Posterior cingulate gyrus (tissue), 11 donors: ENCODE measurements at places on chromosomes 7 and 10.

- peak; percentile 20 for DNase-seq
Measured at GRCh38 chr10:110141871-110142635, 65.4 kb upstream of the MXI1 start.

- peak; percentile 3 for DNase-seq
Measured at GRCh38 chr7:1940863-1941262, 270.8 kb downstream of the ELFN1 start.

GRCh38 chr10:126197036-126197543, 191.2 kb downstream of the ADAM12 start:
- DNase-seq = no peak

- DNase-seq = no peak
Measured at GRCh38 chr7:49718760-49719159, 54.7 kb upstream of the VWC2 start.

DNA sequence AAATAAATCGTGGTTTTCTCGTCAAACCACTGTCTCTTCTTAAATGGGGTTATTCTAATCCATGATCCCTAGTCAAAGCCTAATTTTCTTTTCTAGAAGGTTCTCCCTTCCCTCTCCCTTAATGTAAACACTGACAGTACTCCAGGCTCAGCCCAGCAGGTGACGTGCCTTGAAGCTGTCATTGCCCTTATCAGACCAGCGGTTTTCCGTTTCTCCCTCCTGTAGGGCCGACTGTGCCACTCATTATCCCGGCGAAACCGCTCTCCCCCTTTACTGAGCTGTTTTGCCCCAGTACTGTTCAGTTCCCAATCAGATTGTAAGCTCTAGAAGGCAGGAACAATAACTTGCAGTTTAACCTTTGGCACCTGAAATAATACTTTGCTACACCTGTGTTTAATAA, 153.5 kb upstream of the RHEB start:
- DNase-seq = no peak

- no peak for DNase-seq
Measured at GRCh38 chr10:36281831-36282331, 639.8 kb upstream of the FZD8 start.

GRCh38 chr10:47401210-47401609, 17.1 kb upstream of the ZNF488 start:
- DNase-seq = no peak

DNA sequence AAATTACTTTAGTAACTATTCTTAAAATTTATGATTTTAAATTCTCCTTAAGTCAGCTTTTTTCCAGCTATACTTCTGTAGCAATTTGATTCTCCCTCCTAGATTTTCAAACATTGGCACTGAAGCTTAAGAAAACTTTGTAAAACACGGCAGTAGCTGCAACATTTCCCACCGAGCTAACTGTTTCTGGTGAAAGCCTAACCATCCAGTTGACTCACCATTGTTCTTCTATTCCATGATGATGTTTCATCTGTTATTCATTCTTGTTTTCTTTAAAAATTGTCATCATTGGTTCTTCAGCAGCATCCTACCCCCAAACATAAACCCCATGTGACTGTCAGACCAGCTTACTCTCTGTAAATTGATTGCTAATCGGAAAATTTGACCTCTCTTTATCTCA, 312.3 kb downstream of the DGKB start:
- no peak for DNase-seq

DNA sequence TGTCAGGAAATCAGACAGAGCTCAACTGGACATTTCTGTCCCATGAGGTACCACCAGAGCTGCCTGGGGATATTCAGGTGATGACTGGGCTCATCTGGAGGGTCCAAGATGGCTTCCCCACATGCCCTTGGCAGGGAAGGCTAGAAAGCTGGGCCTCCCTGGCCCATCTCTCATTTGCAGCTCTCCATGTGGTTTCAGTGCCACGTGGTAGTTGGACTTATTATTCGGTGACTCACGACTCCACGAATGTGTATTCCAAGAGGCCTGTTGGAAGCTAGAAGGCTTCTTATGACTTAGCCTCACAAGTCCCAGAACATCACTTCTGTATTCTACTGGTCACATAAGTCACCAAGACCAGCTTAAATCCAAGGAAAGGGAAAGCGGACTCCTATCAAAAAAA, 22.8 kb downstream of the NSMCE4A start:
- DNase-seq = no peak

- no peak for DNase-seq
Measured at GRCh38 chr10:89505640-89506275, 29.6 kb downstream of the SLC16A12 start.

DNA sequence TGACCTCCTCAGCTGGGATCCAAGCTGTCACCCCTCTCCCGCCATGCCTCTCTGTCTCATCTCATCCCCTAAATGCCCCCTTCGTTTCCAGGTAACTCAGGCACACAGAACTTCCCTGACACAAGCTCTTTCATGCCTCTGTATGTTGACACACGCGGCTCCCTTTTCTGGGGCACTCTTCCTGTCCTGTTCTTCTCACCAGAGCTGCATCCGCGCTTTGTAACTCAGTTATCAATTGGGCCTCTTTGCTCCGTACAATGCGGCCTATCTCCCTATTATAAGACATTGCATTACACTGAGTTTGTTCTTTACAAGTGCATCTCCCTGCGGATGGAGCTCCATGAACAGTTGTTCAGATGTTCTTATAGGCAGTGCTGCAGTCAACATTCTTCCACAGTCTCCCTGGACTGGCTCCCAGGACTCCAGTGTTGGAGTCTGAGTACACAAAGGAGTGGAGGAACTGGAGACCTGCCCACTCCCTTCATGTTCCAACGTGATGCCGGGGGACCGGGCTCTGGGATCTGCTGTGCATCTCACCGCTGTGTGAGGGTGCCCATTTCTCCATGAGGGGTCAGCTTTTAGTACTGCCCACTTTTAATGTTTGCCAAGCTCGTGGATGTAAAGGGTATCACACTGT, 56.9 kb upstream of the TNS3 start:
- peak; percentile 56 for DNase-seq

GRCh38 chr10:110376767-110377160, 72.0 kb upstream of the SMNDC1 start:
- DNase-seq = no peak

DNA sequence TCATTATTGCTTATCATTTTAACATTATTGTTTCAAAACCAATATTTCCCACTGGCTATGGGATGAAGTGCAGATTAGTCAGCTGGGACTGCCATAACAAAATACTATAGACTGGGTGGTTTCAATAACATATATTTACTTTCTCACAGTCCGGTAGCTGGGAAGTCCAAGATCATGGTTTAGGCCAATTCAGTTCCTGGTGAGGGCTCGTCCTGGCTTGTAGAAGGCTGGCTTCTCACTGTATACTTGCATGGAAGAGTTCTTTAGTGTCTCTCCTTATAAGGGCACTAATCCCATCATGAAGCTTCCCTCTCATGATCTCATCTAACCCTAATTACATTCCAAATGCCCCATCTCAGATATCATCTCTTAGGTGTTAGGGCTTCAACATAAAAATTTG, 101.3 kb downstream of the CHRM2 start:
- no peak for DNase-seq

GRCh38 chr7:33832271-33832721, 73.0 kb upstream of the BMPER start:
- no peak for DNase-seq

DNA sequence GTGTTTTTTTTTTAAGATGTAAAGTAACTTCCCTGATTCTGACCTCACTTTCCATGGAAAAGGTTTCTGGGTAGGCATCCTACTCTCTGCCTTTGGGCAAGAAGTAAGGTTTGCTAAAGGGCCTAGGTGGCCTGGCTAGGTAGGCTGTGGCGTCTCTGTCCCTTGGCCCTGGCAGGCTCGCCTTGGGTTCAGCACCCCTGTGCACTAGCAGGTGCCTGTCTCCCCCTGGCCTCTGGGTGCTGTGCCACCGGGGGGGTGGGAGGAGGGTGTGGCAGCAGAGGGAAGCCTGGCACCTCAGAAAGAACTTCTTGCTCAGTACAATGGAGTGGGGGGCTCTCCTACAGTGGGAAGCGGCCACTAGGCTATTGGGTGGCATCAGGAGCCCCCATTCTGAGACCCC, 14.0 kb downstream of the TECPR1 start:
- DNase-seq = no peak

DNA sequence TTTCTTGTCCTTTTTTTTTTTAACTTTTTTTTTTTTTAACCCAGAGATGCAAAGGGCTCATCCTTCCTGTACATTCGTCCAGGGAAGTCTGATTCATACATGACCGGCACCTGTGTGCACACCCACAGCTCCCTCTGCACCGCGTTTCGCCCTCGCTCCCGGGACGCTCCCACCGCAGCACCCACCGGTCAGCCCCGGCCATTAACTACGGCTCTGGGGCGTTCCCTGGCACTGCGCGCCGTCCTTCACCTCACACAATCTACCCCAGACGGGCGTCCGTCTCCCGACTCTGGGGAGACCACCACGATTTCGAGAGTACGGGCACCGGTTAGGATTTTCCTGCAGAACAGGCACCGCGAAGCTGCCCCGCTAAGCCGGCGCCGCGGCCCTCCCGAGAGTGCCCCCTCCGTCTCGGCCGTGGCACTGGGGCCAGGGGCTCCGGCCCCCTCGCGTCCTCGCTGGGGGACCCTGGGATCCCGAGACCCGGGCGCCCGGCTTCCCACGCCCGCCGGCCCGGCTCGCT, 452 bp downstream of the ATE1 start:
- peak; percentile 92 for DNase-seq

GRCh38 chr10:74081192-74081803, 69.3 kb downstream of the AP3M1 start:
- DNase-seq = peak; percentile 45

- DNase-seq = no peak
Measured at GRCh38 chr10:112279433-112279832, 3.8 kb upstream of the TECTB start.

DNA sequence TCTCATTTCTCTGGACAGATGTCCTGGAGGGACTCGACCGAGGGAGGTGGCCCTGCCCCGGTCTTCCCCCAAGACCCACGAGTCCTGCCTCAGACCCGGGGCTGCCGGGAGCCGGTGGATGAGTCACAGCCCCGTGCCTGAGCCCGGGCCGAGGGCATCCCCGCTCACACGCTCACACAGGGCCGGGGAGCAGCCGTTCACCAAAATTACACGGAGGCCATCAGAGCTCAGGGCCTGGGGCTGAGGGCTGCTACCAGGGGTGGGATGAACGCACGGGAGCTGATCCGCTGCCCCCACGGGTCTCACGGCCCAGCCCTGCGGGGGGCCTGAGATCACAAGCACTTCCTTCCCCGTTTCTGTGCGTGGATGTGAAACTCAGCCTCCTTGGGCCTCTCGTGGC, 17.5 kb downstream of the FAM20C start:
- no peak for DNase-seq

GRCh38 chr10:35834877-35835494, 192.9 kb upstream of the FZD8 start:
- DNase-seq = no peak

GRCh38 chr7:5266191-5267028, 16.3 kb upstream of the SLC29A4 start:
- peak; percentile 87 for DNase-seq

- DNase-seq = no peak
Measured at GRCh38 chr10:78800535-78801320, 268.0 kb upstream of the ZMIZ1 start.

DNA sequence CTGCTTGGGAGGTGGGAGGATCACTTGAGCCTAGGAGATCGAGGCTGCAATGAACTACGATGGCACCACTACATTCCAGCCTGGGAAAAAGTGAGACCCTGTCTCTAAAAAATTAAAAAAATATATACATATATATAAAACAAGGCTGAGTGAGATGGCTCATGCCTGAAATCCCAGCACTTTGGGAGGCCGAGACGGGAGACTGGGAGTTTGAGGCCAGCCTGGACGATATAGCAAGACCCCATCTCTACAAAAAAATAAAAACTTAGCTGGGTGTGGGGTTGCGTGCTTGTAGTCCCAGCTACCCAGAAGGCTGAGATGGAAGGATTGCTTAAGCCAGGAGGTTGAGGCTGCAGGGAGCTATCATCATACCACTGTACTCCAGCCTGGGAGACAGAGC, 87.6 kb downstream of the CARD11 start:
- no peak for DNase-seq

- no peak for DNase-seq
Measured at GRCh38 chr7:44491229-44491628, 771 bp upstream of the NUDCD3 start.

DNA sequence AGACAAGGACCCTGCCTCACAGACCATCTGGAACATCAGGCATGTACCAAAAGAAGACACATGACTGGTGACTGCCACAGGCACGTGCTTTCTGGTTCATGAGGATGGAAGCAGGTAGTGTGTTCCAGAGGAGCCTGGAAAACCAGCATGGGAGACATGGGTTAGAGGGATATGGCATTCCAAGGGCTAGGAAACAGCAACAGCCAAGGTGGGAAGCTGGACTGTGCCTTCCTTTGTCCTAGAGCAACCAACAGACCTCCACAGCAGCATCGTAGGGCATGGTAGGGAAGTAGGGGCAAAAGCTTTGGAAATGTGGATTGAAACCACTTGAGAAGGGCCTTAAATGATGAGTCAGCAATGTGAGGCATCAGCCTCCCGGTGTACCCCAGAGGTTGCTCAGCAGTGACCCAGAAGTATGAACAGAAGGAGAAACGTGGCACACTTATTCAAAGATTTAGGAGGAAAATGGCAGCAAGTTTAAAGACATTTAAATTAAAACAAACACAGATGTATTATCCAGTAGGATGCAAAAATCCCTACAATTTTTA, 51.0 kb downstream of the PRLHR start:
- DNase-seq = no peak

DNA sequence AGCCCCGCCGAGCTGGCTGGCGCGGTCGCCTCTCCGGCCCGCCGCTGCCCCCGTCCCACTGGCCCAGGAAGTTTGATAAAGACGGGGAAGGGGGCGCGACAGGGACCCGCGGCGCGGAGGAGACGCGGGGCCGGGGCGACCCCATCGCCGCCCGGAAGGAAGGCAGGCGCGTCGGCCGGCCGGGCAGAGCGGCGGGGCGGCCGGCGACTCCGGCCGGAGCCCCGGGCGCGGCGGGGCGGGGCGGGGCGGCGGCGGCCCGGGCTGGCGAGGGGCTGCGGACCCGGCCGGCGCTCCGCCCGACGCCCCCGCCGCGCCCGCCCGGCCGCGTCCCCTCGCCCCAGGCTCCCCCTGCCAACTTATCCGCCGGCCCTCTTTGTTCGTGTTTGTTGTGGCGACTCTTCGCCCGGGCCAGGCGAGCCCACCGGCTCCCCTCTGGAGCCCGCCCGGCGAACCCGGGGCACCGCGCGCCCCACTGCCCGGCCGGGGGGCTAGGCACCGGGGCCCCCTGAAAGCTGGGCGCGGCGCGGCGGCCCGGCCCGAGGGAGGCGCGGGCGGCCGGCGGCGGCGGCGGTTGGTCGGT, 571 bp downstream of the KDM7A start:
- DNase-seq = no peak

GRCh38 chr7:27576360-27576944, 86.2 kb downstream of the HIBADH start:
- no peak for DNase-seq

- no peak for DNase-seq
Measured at GRCh38 chr10:125094806-125095205, 65.6 kb downstream of the CTBP2 start.

- DNase-seq = no peak
Measured at GRCh38 chr7:7486362-7486761, 49.3 kb downstream of the COL28A1 start.

GRCh38 chr7:81608748-81609382, 161.0 kb downstream of the HGF start:
- no peak for DNase-seq

GRCh38 chr10:97355571-97355975, 21.0 kb upstream of the FRAT2 start:
- DNase-seq = no peak

GRCh38 chr7:133061357-133061756, 20.5 kb downstream of the CHCHD3 start:
- no peak for DNase-seq

- DNase-seq = no peak
Measured at GRCh38 chr7:100219271-100219737, 445 bp upstream of the PVRIG start.
